ENCODE measurements at places on chromosomes 13 and 19.

DNA sequence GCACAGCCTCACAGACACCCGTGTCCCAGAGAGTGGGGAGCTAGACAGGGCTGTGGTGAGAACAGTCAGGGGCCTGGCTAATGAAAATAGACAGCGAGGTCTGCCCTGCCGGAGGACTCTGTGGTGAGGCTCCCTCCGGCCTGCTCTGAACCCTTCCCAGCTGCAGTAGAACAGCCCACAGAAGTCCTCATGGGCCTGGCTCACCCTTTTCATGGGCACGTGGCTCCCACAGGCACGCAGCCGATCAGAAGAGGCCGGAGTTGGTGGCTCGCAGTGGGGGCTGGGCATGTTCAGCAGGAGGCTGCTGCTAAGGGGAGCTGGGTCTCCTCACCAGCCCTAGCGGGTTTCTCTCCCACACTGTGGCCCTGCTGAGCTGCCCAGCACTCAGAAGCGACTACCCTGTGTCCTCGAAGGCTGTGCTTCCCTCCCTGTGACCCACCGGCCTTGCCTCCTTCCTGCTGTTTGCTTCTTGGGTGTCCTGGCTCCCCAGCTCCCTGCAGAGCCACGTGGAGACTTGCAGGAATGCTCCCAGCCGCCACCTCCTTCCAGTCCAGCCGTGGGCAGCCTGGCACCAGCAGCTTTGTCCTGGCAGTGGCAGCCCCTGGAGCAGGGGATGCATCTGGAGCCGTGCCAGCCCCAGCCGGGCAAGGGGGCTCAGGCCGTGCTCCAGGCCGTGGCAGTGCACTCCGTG, 138.7 kb downstream of the KDM4B start:
- no peak for DNase-seq

DNA sequence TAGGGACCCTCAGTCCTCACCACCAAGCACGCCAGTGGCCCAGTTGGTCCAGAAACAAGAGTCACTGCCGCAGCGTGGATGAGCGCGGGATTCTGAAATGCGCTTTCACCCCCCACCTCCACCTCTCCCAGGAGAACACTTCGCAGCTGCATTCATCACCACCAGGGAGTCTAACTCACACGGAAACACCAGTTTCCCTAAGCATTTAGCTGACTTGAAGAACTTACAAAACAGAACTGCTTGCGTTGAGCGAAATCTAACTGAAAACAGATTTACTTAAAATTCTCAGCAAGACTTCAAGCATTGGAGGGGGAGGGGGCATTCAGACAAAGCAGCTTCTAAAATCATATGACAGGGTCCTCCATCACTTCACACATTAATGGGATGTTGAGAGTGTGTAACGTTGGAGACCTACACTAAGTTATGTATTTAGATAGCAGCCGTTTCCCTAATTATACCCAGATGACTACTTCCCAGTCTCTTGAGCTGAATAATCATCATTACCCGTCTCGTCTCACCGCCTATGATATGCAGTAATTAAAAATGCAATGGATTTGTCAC, 258.2 kb upstream of the IRS2 start:
- no peak for DNase-seq

DNA sequence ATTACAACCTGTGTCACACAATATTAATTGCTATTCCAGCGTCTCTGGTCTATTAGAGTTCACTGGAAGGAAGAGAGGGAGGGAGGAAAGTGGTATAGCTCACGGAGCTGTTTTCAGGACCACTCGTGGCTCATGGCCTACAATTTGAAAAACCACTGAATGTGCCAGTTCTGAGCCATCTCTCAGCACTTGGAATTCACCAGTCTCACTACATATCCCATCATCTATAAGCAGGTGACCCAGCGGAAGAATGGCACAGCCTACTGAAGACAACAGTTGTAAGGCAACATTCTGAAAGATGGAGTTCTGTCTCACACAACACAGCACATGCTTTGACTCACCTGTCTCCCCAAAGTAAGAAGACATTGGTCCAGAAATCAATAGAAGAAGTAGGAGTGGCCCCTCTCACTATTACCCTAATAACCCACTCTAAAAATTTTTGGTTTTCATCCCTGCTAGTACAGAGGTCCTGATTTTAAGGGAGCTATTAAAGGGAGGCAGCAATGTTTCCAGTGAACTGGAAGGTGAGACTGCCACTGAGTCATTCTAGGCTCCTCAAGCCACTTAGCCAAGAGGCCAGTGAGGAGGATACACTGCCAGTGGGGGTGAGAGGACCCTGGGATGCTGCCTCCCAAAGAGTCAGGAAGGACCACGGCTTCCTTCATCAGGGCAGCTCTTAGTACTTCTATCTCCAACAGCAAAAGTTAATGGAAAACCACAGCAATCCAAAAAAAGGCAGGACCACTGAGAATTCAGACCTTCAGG, 50.0 kb upstream of the DOCK9 start:
- DNase-seq = no peak

DNA sequence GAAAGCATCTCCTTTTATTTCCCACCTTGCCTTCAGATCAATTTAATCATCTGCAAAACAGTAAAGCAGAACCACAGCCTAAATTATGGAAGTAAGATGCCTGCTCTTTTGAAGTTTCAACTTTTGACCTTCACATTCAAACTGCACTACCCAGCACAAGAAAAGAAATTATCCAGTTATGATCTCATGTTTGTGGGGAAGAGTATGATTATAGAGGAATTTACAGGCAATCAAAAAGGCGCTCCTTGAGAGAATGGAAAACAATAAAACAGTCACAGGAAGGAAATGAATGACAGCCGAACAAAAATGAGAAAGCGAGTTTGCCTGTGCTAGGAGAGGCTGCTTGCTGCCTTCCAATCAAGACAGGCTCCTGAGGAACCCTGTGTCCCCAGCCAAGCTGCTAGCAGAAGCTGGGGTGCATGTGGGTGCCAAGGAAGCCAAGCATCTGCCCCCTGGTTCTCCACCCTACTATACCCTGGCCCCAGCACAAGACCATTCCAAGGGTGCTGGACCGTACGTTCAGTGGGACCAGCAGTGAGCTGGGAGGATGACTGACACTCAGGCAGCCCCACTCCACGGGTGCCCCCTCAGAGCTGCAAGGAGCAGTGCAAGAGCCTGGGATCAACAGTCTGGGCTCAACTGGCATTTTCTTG, 47.8 kb downstream of the PEPD start:
- no peak for DNase-seq

GRCh38 chr13:31814536-31814935, 75.2 kb downstream of the RXFP2 start:
- no peak for DNase-seq

- no peak for DNase-seq
Observed at GRCh38 chr13:26200811-26201210, 21.3 kb downstream of the RNF6 start.

DNA sequence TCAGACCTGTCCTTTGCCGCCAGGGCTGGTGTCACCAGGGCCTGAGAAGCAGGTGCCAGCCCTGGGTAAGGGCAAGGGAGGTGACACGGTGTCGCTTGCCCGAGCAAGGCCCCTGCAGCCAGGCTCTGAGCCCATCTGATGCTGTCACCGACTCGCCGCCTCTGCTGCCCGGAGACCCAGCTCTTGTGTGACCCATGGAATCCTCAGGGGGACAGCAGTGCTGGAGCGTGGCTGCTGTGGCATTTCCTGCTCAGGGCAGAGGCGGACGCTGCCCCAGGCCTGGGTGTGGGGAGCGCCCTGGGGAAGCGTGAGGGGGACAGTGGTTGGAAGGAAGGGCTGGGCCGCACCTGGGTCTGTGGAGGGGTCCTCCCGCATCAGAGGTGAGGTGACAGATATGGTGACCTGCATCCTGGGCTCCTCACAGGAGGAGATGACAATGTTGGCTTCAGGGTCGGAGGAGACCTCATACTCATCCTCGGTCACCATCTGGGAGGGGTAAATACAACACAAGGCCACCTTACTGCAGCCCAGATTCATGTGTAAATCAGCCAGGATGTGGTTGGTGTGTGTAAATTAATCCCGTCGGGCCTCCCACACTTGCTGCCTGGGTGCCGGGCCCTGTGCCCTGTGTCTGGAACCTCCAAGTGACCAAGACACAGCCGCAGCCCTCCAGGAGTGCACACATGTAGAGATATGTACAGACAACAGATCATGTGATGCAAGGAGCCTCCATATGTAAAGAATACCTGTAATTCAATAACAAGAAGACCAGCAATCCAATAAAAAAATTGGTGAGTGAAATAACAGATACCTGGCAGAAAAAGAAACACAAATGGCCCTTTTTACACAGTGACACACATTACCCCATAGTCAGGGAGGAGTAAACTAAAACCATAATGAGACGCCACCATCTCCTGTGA, 27.6 kb upstream of the MATK start:
- no peak for DNase-seq

DNA sequence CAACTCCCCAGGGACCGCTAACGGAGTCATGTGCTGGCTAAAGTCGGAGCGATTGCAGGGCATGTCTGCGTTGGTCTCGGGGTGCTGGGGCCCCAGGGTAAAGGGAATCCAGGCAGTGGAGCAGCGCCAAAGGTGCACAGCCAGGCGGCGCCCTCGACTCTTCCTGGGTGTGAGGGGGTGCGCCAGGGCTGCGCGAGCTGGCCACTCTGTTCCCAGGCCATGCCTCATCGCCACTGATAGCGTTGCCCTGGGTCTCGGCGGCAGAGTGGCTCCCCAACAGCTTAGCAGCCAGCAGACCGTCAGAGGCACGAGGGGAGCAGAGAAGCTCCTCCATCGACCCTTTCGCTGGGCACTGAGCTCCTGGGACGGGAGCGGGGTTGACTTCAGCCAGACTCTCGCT, 152.7 kb downstream of the B3GLCT start:
- DNase-seq = no peak

- DNase-seq = no peak
Observed at GRCh38 chr13:46575818-46576221, 22.9 kb downstream of the LRCH1 start.

- no peak for DNase-seq
Observed at GRCh38 chr13:44112700-44113329, 233.1 kb downstream of the LACC1 start.

DNA sequence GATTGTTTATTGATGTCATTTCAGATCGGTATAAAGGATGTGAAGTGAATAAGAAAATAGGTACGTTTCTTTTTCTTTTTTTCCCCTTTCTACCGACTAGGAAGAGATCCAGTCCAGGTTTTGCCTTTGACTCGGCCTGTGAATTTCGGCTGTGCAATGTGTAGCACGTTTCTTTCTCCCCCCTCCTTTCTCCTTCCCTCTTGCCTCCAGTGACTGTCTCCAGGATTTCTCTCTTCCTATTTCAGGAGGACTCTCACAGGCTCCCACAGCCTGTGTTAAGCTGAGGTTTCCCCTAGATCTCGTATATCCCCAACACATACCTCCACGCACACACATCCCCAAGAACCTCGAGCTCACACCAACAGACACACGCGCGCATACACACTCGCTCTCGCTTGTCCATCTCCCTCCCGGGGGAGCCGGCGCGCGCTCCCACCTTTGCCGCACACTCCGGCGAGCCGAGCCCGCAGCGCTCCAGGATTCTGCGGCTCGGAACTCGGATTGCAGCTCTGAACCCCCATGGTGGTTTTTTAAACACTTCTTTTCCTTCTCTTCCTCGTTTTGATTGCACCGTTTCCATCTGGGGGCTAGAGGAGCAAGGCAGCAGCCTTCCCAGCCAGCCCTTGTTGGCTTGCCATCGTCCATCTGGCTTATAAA, at the start of gene GPC6:
Gene GPC6, plus strand, starts transcription at position 185 of the 657 bp plus-strand sequence.
- no peak for DNase-seq

DNA sequence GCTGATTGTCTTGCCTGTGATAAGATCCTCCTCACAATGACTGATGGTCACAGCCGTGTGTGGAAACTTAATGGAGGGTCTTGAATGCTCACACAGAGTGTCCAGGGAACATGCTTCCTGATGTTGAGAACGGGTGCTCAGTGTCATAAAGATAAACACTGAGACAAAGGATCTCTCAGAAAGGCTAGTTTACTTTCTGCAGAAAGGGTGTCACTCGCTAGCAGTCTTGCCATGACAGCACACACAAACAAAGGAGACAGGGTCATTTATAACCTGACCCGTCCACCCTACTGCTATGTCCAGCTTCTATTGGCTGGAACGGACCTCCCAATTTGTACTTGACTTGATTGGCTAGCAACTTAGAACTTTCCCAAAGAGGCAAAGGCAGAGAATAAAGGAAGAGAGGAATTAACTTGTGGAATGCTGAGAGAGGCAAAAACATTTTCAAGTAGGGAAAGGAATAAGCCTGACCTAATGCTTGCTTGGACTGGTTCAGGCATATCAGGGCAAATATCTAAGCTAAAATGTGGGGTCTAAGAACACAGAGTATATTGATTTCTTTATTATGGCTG, 39.0 kb upstream of the PSG9 start:
- DNase-seq = no peak

DNA sequence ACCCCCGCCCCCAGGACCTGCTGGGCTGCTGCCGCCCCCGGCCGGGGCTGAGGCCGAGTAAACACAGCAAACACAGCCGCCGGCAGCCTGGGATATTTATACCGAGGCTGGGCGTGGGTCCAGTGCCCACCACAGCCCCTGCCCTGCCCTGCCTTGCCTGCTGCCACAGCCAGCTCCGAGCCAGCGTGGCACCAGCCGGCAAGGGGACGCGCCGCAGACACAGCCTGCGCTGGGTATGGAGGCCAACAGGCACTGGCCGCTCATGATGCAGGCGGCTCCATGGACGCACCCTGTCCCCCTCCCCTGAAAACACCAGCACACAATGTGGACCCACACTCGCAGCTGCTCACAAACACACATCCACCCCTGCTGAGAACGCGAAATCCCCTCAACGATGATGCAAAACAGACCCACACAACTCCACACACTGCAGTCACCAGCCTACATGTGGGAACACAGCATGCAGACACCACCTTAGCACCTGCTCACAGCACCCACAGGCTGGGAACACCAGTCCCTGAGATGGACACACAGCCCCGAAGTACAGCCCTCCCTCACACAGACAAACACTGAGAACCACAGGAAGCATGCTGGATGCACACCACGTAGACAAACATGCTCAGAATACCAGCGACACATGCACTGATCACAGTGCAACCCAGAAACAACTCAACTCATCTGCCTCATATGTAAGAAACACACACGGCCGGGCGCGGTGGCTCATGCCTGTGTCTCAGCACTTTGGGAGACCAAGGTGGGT, 16.2 kb downstream of the CCDC97 start:
- no peak for DNase-seq

DNA sequence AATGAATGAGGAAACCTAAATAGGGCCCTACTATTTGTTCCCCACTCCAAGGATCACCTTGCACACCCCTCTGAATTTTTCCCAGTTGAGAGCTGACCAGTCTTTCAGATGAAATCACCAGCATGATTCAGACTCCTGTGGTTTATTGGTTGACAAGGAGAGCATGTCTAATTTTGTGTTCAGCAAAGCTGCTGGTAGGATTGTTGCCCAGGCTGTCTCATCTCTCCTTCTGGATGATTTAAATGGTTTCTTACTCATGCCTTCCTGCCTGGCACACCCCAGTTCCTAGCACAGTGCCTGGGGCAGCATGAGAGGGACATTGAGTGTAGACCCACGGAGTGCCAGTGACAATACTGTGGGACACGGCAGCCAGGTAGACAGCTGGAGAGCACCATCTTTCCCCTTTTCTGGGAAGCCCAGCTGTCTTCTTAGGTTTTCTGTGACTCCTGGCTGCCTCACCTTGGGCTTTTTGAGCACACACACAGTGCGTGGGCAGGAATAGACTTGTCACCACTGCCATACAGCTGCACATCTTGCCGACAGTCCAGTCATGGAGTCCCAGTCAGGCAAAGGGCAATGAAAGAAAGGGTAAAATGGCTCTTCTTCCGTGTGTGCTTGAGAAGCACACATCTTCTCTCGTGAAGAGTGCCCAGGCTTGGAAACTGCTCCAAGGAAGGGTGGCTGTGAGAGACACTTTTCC, 12.3 kb downstream of the FGF9 start:
- DNase-seq = no peak

GRCh38 chr19:1619094-1619439, 13.8 kb upstream of the UQCR11 start:
- DNase-seq = no peak

GRCh38 chr19:47696635-47697034, 16.6 kb upstream of the EHD2 start:
- no peak for DNase-seq

Data from activated T-cell treated with anti-CD3 and anti-CD28 coated beads for 24 hours (primary cell).